ENCODE measurements at places on chromosomes 6 and 20. TPM values are rescaled to one million over a fixed set of nuclear protein-coding genes. Genes with fewer than 3 reads are reported as not detected.

ADGRF1 gene
- polyA plus RNA-seq, result not detected

FAM83C gene
- not detected for polyA plus RNA-seq

CST5 gene
- polyA plus RNA-seq, result not detected

OR2J3 gene
- polyA plus RNA-seq, result not detected

GRCh38 chr6:161056451-161056850 lies 64.9 kb downstream of the MAP3K4 start:
- DNase-seq, result no peak

GRCh38 chr20:11890331-11891076 lies 27.2 kb upstream of the BTBD3 start:
- peak; percentile 78 for DNase-seq

DNA sequence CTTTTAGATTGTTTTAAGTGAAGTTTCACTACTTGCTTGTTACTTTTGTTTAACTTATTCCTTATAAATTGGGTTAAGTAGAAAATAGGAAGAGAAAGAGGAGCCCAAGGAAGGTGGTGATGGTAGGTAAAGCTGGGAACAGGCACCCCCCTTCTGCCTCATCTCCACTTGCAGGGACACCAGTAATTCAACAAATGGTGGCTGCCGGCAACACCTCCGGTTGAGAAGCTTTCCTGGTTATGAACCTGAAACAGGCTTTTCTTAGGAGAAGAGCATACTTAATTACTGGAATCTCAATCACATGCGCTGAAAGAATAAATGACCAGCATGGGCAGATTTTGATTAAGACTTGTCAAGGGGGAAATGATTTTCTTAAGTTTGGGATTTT lies 158.9 kb upstream of the ZNF217 start:
- no peak for DNase-seq

GRCh38 chr6:6635291-6635690 lies 46.8 kb downstream of the LY86 start:
- DNase-seq, result no peak

DNA sequence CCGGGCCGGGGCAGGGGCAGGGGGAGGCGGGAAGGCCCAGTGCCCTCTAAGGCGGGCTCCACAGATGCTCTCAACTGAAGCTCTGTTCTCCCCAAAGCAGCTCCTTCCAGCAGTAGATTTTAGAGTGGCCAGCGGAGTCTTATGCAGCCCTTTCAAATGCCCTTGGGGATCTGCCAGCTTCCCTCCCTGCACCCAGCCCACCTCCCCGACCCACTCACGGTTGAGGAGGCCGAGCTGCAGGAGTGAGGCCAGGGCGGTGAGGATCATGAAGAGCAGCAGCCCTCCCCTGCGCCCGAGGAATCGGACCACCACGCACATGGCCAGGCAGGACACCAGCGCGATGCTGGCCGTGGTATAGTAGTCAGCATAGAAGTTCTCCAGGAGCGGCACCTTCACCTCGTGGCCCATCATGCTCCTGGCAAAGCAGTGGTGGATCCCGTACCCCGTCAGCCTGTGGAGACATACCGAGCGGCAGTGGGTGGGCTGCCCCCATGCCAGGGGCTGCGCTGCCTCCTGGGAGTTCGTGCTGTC lies 28.0 kb downstream of the PSMG4 start:
- DNase-seq, result no peak

DNA sequence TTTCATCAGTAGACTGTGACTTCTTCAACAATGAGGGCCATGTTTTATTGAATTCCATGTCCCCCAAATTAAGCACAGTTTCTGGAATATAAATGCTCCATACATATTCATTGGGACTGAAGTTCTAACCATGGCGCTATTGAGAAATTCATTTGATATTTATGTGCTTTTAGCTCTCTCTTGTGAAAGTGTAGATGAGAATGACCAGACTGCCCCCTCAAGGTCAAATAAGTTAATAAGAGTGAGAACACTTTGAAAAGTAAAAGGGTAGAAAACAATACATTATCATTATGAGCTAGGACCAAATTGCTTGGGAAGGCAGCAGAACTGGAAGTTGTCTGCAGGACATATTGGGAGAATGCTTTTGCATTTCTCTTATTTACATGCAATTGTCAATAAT lies 597.9 kb downstream of the EPM2A start:
- DNase-seq, result no peak

DNA sequence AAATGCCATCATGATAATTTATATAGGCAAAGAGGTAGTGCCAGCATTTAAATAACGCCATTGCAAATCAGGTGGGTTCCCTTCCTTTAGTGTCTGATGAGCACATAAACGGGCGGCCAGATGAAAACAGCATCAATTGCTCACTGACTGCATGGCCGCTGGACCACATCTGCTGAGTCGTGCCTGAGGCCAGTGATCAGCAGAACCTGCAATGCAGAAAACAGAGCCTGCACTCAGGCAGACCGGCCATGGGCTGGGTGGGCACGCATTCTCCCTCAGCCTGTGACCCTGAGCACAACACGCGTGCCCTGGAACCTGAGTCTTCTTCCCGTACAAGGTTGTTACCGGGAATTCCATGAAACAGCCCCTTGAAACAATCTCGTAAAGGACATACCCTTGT lies 144.0 kb upstream of the THBS2 start:
- DNase-seq, result no peak

- no peak for DNase-seq
Observed at GRCh38 chr6:15493437-15494168, 169.2 kb downstream of the DTNBP1 start.

GRCh38 chr20:31566658-31567379 lies 38.3 kb upstream of the ID1 start:
- no peak for DNase-seq

GRCh38 chr20:61839912-61840778 lies 225.5 kb downstream of the TAF4 start:
- no peak for DNase-seq
